NCI-H82 (cell line): ENCODE measurements at places on chromosomes 16 and 17.
A peak's percentile ranks its signal among the peaks of the same experiment; 100 is the strongest.

DNA sequence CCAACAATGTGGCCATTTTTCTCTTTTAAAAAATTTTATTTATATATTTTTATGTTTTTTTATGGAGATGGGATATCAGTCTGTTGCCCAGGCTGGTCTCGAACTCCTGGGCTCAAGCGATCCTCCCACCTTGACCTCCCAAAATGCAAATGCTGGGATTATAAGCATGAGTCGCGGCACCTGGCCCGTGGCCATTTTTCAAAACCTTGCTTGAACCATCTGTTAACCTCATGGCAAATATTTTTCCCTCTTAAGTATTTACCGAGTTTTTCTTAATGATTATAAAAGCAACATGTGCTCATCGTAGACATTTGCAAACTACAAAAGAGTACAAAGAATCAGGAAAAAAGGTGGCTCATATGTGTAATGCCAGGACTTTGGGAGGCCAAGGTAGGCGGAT is 127.6 kb downstream of the ABCC6 start:
- DNase-seq = no peak

GRCh38 chr17:63966646-63967264 is 6.0 kb downstream of the SCN4A start:
- no peak for DNase-seq

DNA sequence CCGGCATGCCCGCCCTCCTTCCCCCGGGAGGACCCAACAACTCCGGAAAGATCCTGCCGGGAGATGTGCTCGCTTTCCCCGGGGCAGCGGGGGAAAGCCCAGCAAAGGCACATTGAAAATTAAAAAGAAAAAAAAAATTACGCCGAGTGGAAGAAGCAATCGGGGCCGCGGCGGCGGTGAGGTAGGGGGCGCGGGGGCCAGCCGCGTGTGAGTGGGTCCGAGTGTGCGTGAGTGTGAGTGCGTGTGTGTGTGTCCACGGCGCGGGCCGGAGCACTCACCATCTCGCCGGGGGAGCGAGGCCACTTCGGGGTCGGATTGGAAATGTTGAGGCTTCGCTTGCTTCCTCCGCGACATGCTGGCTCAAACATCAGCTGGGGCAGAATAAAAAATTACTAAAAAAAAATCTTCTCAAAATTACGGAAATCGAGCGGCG is at the start of gene SALL1:
SALL1 (minus strand) TSS at position 383 of the 433 bp plus-strand sequence; CDS start at position 354, 29 bp downstream.
- DNase-seq = no peak

GRCh38 chr16:27843800-27844199 is 219.7 kb downstream of the GSG1L start:
- DNase-seq = no peak

GRCh38 chr17:34312080-34312479 is 7.2 kb upstream of the CCL8 start:
- DNase-seq = no peak

DNA sequence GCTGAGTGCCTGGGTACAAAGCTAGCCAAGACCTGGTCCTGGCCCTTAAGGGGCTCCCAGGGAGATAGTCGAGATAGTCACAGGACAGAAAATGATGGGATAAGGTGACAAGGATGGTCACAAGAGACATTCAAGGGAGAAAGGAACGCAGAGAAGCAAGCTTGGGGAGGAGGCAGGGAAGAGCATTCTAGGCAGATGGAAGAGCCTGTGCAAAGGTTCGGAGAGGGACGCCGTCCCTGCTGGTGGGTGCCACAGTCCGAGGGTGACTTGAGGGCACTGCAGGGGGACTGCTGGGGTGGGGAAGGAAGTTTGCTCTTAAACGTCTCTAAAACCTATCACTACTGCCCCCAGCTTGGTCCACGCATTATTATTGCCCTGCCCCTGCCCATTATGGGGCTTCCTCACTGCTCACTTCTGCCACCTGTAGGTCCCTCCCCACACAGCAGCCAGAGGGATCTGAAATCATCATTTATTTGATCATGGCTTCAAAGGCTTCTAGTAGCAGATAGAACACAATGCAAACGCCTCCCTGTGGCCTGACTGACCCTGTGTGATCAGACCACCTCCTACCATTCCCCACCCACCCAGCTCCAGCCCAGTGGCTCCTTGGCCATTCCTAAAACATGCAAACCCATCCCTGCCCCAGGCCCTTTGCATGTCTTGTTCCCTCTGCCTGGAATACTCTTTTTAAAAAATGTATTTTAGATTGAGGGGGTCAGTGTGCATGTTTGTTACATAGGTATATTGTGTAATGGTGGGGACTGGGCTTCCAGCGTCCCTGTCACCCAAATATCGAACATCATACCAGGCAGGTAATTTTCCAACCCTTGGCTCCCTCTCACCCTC is 60.3 kb downstream of the RMI2 start:
- DNase-seq = peak; percentile 63

- peak; percentile 14 for DNase-seq
Measured at GRCh38 chr16:86428729-86429517, 81.4 kb upstream of the FOXF1 start.

GRCh38 chr16:64864232-64864809 is 257.5 kb downstream of the CDH11 start:
- peak; percentile 60 for DNase-seq

GRCh38 chr16:51674615-51675014 is 523.5 kb upstream of the SALL1 start:
- DNase-seq = no peak

GRCh38 chr17:9266031-9266680 is 244.8 kb downstream of the NTN1 start:
- DNase-seq = no peak

DNA sequence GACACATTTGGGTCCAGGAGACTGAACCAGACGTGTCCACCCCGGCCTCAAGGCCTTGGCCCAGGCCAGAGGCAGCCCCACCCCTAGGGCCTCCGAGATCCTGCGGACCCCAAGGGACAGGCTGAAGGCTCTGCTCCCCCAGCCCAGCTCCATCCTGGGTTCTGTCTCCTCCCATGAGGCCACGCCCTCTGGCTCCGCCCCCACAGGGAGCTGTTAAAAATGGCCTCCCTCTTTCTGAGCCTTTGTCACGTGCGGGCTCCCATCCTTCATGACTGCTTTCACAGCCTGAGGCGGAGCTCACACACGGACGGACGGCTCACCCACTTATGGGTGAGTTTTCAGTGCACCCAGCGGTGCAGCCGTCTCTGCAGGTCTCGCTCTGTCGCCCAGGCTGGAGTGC is 6.5 kb upstream of the CACNA1H start:
- peak; percentile 40 for DNase-seq

DNA sequence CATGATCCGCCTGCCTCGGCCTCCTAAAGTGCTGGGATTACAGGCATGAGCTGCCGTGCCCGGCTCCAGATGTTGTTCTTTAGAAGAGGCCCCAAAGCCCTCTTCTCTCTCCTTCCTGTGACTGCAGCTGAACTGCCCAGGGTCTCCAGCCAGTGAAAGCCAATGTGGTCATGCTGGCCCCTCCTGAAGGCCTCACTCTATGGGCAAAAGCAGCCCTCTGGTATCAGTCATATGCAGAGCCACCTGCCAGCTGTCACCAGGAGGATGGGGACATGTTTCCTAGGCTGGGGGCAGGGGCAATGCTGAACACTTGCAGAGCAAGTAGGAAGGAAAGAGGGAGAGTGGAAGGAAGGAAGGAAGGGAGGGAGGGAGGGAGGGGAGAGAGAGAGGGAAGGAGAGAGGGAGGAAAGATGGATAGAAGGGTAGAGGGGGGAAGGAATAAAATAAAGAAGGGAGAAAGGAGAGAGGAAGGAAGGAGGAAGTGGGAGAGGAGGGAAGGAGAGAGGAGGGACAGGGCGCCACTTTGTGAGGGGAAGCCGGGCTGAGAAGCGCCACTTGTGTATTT is 36.0 kb downstream of the SOCS3 start:
- peak; percentile 57 for DNase-seq

GRCh38 chr17:42283241-42284023 is 4.9 kb upstream of the STAT5A start:
- no peak for DNase-seq

DNA sequence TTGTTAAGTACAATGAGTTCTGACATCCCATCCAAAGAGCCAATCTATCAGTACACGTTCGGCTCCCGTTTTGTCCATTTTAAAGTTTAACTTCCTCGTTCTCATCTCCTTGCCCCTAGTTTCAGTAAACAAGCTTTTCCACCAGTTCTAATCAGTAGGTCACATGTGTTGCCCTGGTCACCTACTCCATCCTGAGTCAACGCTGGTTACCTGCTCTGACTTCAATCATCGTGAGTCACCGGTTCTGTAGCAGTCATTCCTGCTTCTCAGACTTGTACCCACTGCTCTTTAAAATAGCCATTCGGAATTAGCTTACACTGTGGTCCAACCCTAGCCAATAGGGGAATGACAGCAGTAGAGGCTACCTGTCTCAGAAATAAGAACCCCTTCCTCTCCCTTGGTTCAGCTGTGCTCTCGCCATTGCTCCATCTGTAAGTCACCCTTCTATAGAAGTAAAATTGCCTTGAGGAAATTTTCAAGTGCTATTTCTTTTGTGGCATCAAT is 191.0 kb downstream of the CPPED1 start:
- no peak for DNase-seq

DNA sequence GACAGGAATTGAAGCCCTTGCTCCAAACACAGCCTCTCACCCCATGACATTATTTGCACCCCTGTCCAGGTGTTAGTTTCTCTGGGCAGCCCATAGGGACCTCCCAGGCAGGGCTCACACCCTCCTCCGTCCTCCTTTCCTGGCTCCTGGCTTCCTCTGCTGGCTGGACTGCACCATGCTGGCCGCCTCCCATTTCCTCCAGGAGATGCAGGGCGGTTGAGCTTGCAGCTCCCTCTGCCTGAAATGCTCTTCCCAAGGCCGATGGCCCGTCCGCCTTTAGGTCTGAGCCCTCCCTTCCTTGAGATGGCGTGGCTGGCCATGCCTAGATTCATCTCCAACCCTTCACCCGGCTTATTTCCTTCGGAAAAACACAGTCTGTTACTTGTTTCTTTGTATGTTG is 334.8 kb downstream of the SNX29 start:
- no peak for DNase-seq

DNA sequence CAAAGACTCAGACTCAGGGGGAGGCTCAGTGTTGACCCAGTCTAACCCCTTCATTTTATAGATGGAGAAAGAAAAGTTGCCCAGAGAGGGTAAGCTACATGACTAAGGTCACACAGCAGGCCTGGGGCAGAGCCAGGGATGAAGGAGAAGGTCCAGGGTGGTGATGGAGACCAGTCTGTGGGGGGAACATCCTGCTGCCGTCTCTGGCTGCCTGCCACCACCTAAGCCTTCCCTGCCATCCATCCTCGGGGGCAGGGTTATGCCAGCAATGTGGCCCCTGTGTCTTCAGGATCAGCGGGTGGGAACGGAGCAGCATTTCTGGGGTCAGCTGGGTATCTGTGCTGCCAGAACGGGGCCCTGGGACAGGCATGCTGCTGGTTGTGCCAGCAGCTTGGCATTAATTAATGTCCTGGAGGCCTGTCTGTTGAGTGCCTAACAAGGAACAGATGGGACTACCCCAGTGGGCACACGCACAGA is 5.5 kb downstream of the DOK4 start:
- DNase-seq = no peak

DNA sequence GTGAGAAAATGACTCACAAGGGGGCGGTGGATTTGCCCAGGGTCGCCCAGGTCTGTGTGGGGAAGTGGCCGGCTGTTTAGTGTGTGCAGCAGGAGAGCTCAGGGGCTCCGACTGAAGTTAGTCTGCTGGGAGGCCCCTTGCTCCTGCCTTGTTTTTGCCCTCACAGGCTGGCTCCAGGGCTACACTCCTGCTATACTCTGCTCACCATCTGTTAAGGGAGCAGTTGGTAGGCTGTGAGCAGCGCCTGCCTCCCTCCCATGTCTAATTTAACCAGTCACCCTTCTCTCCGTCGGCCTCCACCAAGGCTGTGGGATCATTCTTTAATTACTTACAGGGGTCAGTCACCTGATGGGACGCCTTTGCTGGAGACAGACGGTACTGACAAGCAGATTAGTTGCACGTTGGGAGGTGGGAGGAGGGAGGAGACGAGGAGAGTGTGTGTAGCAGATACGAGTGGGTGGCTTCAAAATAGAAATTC is 35.5 kb downstream of the KSR1 start:
- DNase-seq = peak; percentile 100

- peak; percentile 52 for DNase-seq
Measured at GRCh38 chr17:68507576-68507975, 4.7 kb upstream of the PRKAR1A start.

- DNase-seq = peak; percentile 53
Measured at GRCh38 chr17:76147211-76148014, 6.4 kb upstream of the FOXJ1 start.

- DNase-seq = no peak
Measured at GRCh38 chr17:61155590-61156237, 243.9 kb upstream of the TBX2 start.

DNA sequence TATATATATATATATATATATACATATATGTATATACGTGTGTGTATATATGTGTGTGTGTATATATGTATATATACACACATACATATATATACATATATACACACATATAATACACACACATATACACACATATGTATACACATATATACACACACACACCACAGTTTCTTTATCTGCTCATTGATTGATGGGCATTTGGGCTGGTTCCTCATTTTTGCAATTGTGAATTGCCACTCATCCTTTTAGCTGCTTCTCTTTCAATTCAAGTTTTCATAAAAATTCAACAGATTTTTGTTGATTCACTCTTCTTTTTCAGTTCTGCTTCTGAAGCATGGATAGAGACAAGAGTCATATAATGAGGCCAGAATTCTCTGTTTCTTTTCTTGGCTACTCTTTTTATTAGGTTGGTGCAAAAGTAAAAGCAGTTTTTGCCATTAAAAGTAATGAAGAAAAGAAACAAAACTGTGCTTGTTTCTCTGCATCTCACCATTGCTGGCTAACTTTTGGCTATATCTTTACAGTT is 44.5 kb downstream of the SLFN5 start:
- no peak for DNase-seq

DNA sequence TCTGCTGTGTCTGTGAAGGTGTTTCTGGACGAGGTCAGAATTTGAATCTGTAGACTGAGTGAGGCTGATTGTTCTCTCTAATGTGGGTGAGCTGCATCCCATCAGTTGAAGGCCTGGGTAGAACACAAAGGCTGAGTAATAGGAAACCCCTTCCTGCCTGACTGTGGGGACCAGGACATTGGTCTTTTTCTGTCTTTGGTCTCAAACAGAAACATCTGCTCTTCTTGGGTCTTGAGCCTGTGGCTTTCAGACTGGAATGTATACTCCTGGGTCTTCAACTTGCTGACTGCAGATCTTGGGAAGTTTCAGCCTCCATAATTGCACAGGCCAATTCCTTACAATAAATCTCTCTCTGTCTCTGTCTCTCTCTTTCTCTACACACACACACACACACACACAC is 19.6 kb upstream of the LRRC75A start:
- no peak for DNase-seq

- DNase-seq = no peak
Measured at GRCh38 chr17:46911311-46911710, 11.6 kb upstream of the GOSR2 start.
